ENCODE measurements at places on chromosomes 12 and 14.
A peak's percentile ranks its signal among the peaks of the same experiment; 100 is the strongest.

DNA sequence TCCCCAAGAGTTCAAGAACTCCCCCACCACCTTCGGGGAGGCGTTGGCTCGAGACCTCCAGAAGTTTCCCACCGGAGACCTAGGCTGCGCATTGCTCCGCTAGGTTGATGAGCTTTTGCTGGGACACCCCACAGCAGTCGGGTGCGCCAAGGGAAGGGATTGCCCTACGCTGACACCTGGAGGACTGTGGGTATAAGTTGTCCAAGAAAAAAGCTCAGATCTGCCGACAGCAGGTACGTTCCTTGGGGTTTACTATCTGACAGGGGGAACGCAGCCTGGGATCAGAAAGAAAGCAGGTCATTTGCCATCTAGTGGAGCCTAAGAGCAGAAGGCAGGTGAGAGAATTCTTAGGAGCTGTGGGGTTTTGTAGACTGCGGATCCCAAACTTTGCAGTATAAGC is 98.8 kb downstream of the FRMD6 start:
- DNase-seq = no peak

GRCh38 chr12:85278598-85279448 is 1.2 kb upstream of the ALX1 start:
- no peak for DNase-seq

GRCh38 chr12:88870000-88870737 is 289.9 kb upstream of the KITLG start:
- no peak for DNase-seq

GRCh38 chr14:19771895-19772430 is 1.3 kb upstream of the OR4M1 start:
- DNase-seq = peak; percentile 0

DNA sequence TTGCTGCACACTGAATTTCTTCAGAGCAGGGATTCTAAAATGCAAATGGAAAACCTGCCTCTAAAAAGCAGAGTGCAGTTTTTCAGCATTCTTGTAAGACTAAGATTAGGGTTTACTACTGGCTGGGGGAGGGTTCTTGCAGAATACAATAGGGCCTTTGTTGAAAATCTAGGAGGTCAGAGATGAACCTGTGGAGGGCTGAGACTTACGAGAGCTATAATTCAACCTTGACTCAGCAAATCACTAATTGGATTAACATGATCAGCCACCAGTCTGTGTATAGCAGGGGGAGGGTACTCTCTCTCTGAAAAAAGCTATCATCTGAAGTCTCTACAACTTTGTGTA is 92.6 kb upstream of the HIF1A start:
- DNase-seq = no peak

- DNase-seq = no peak
Observed at GRCh38 chr14:70188322-70188658, 461 bp downstream of the SLC8A3 start.

DNA sequence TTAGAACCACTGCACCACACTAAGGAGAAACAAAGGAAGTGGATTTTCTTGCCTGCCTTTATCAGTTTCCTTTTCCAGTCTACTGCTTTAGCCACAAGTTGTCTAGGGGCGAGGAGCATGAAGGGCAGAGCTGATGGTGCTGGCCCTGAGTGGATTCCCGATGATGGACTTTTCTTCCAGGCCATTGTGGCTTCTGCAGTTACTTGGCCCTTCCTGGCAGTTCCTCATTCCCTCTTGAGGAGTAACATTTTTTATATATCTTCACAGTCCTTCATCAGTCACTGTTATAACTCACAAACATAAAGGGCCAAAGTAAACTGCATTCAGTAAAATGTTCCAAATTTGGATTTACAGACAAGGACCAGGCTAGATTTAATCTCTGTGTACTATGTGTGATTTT is 61.2 kb upstream of the SRSF5 start:
- no peak for DNase-seq

DNA sequence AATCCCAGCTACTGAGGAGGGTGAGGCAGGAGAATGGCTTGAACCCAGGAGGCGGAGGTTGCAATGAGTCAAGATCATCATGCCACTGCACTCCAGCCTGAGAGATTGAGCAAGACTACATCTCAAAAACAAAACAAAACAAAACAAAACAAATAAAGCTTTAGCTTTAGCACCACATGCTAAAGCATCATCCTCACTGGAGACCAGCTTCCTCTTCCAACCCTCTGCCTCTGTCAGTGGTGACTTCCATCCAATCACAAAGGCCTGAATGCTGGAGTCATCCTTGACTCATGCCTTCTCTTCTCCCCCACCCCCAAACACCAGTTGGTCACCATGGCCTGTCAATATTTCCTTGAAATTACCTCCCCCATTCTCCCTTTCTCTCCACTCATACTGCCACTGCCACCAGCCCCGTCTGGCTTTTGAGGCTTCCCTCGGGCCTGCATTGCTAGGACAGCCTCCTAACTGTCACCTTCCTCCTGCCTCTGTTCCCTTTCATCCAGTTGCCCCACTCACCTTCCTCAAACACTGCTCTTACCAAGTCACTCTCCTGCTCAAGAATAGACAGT is 1.4 kb downstream of the ZNF385A start:
- DNase-seq = peak; percentile 91

GRCh38 chr14:103385929-103386712 is 906 bp downstream of the MARK3 start:
- DNase-seq = no peak

- no peak for DNase-seq
Observed at GRCh38 chr12:52419656-52420055, 13.5 kb upstream of the KRT82 start.

DNA sequence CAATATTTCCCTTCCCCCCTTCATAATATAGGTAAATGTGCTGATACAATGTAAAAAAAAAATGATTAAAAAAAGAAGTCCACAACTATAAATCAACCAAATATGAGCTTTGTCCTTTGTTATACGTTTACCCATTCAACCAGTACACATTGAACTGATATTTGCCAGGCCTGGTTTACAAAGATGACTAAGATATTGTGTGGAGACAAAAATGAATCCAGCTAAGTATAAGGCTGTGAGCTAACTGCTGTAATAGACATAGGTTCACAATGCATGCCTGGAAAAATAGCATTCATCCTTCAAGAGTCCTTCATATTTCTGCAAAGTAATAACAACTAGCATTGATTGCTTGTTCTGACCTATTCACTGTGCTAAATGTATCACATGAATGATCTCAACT is 6.9 kb downstream of the C12orf56 start:
- no peak for DNase-seq

DNA sequence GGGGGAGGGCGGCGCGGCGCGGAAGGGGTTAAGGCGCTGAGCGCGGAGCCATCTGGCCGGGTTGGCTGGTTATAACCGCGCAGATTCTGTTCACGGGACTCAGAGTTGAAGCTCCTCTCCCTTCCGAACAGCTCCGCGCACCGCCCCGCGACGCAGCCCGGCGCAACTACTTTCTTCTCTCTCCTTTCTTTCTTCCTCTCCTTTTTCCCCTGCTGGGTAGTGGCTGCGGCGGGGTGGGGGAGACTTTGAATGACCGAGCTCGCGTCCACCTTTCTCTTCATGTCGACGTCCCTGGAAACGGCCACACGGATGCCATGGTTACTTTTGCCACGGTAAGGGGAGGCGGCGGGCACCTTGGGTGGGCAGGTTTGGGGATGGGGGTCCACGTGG is at the start of gene NTF3:
NTF3 (plus strand) TSS at position 98 of the 390 bp plus-strand sequence; CDS start at position 315, 217 bp downstream.
- DNase-seq = no peak

- no peak for DNase-seq
Observed at GRCh38 chr14:51428981-51429380, 188.9 kb downstream of the TMX1 start.

DNA sequence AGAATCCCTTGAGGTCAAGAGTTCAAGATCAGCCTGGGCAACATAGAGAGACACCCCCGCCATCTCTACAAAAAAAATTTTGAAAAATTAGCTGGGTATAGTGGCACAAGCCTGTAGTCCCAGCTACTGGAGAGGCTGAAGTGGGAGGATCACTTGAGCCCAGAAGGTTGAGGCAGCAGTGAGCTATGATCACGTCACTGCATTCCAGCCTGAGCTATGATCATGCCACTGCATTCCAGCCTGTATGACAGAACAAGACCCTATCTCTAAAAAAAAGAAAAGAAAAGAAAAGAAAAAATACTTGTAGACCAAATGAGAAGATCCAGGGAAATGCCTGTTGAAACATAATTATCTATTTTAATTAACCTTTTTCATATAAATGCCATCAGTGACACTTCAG is 93.8 kb upstream of the MDM1 start:
- no peak for DNase-seq

- no peak for DNase-seq
Observed at GRCh38 chr14:39773387-39774126, 341.3 kb upstream of the FBXO33 start.

GRCh38 chr12:6354495-6355393 is 12.9 kb upstream of the TNFRSF1A start:
- no peak for DNase-seq

DNA sequence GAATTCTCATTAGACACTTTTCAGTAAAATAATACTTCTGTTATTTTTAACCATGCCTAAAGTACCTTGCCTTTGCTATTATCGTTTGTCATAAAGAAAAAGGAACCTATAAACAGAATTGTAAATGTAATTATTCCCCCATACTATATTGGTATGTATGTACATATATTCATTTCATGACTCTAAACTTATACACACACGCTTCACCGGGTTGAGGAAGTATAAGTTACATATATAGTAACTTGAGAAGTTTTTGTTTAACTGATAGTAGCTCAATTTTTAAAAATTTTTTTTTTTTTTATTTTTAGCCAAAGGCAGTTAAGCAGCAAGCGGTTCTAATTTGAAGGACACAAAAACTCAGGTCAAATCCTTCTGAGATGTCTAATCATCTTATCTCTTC is 107.6 kb downstream of the PLEKHG7 start:
- no peak for DNase-seq

GRCh38 chr12:115012861-115013235 is 328.9 kb upstream of the TBX3 start:
- DNase-seq = no peak

- no peak for DNase-seq
Observed at GRCh38 chr14:68076451-68076850, 256.9 kb downstream of the RAD51B start.

GRCh38 chr12:52436000-52436827 is 2.0 kb upstream of the KRT75 start:
- no peak for DNase-seq

DNA sequence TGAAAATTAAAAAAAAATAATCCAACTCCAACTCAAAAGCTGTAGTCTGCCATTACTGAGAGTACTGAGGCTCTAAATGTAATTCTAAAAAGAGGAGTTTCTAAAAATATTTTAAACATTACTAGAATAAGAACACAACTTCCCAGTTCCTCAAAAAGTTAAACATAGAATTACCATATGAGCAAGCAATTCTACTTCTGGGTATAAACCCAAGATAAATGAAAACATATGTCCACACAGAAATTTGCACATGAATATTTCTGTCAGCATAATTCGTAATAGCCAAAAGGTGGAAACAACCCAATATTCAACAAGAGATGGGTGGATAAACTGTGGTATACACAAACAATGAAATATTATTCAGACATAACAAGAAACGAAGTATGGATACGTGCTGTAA is 15.0 kb upstream of the NR2C1 start:
- DNase-seq = no peak

DNA sequence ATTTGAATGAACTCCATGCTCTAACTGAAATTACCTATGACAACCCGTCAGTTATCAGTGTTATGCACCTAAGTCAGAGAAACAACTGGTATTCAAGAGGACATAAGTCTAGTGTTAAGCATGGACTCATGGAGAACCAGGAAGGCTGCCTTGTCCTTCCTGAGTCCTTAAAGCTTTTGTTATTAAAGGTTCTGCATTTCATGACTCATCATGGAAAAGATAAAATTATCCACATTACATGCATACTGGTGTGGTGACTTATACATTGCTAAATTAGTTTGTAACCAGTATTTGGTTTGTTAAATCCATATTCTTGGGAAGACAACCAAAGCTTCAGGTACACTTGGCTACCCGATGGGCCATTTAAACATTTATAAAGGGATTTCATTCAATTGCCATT is 6.5 kb upstream of the OR4E1 start:
- DNase-seq = no peak

- DNase-seq = no peak
Observed at GRCh38 chr12:113231235-113232088, 10.2 kb downstream of the TPCN1 start.

DNA sequence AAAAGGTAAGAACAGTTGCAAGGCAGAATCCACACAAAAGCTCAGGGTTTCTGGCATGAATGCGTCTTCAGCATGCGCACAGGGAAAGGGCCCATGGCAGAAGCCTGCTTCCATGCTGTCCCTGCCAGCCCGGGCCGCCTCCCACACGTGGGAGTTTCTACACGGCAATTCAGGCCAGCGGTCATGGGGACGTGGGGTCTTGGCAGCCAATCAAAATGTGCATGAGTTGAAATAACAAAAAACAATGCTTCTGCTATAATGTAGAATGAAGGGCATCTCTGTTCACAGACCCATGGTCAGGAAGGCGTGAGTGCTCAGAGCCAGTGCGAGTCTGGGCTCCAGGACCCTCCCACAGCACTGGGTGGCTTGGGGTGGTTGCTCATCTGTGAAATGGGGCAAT is 28.6 kb downstream of the AMN start:
- no peak for DNase-seq

DNA sequence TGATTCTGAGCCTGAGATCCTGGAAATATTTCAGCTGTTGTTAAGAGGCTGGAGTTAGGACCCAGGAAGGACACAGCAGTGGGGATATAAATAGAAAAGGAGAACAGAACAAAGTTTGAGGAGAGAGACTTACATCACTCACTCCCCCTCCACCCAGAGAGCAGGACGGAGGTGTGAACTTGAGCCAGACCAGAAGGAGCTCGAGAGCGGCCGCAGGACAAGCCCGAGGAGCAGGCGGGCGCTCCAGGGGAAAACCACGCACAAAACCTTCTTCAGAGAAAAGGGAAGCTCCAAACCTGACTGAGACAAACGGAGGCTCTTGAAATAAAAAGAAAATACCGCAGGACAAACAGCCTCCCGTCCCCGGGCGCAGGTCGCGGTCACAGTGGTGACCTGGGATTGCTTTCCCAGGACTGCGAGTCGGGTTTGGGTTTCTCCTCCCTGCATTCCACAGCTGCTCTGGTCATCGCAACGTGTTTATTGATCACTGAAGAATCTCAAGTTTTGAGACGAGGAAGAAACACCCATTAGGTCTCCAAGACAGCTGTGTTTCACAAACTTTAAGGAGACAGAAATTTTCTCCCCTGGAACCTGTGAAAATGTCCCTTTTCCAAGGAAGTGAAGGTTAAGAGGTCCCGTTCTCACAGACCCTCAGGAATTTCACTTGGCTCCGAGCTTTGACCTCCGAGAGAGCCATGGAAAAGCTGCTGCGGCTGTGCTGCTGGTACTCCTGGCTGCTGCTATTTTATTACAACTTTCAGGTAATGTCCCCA is at the start of gene ADGRD1:
ADGRD1 (plus strand) TSS at position 137 of the 773 bp plus-strand sequence; CDS start at position 696, 559 bp downstream.
- peak; percentile 58 for DNase-seq
